ENCODE measurements at places on chromosomes 16 and 17. TPM values are rescaled to one million over a fixed set of nuclear protein-coding genes. Genes with fewer than 3 reads are reported as not detected.

- DNase-seq = no peak
These were observed 41.7 kb downstream of the ANKFY1 start for GRCh38 chr17:4221899-4222659.

- DNase-seq = no peak
These were observed 82.4 kb upstream of the SOX9 start for GRCh38 chr17:72038427-72038826.

XYLT2 gene
- total RNA-seq = 33.7 TPM

PRKCB gene
- total RNA-seq = 71.6 TPM

CACNG1 gene
- not detected for total RNA-seq

HSD17B1 gene
- total RNA-seq = 1.3 TPM

TADA2A gene
- 10.5 TPM for total RNA-seq

MMP2 gene
- total RNA-seq = 45.8 TPM

Data from hematopoietic multipotent progenitor cell (in vitro differentiated cells).